ENCODE measurements at places on chromosomes 2 and 18.

DNA sequence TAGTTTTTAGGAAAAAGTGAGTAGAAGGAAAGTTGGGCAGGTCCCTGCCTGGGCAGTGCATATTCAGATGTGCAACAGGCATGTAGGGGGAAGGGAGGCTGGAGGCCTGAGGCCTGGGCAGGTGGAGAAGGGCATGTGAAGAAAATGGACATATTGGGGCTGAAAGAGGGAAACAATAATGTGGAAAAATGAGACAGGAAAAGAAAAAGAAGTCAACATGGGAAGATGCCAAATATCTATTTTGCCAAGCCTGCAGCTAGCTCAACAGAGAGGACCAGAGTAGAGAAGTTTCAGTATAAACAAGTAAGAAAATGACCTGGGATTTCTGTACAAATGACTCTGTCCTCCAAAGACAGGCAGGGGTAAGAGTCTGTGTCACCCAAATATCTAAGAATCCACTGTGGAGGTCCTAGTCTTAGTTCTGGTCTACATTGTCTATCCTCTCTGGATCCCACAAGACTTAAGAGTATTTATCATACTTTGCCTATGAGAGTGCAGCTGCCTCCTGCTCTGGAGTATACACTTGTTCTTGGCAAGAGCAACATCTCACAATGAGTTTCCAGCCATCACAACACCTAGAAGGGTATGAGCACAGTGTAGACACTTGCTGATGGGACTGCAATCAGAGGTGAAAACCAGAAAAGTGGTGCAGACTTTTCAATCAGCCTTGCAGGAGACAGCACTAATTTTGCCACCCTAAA lies 80.2 kb downstream of the CLHC1 start:
- no peak for DNase-seq

- DNase-seq, result no peak
These were observed 88.5 kb upstream of the CCDC150 start for GRCh38 chr2:196551014-196551413.

DNA sequence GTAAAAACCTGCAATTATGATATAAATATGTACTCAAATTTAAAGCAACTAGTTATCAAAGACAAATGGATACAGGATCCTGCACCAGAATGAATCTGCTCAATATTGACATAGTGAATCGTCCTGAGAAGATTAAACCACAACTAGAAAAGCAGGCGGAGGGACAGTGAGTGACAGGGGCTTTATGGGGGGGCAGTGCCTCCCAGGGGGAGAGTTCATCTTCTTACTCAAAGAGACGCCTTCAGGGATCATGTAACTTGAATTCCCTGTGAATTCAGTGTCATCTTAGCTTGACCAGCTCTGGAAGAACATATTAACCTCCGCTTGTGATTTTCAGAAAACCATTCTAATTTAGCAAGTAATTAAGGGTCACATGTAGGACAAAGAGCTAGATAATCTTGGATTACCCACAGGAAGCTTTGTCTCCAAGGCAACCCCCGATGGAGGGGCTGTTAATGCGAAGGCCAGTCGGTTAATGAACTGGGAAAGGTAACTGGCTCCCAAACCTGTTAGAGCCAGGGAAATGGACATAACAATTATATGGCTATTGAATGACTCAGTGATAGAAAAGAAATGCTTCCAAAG lies 17.4 kb upstream of the LMAN1 start:
- DNase-seq, result no peak

- no peak for DNase-seq
These were observed 12.2 kb downstream of the DOK1 start for GRCh38 chr2:74566754-74567085.

DNA sequence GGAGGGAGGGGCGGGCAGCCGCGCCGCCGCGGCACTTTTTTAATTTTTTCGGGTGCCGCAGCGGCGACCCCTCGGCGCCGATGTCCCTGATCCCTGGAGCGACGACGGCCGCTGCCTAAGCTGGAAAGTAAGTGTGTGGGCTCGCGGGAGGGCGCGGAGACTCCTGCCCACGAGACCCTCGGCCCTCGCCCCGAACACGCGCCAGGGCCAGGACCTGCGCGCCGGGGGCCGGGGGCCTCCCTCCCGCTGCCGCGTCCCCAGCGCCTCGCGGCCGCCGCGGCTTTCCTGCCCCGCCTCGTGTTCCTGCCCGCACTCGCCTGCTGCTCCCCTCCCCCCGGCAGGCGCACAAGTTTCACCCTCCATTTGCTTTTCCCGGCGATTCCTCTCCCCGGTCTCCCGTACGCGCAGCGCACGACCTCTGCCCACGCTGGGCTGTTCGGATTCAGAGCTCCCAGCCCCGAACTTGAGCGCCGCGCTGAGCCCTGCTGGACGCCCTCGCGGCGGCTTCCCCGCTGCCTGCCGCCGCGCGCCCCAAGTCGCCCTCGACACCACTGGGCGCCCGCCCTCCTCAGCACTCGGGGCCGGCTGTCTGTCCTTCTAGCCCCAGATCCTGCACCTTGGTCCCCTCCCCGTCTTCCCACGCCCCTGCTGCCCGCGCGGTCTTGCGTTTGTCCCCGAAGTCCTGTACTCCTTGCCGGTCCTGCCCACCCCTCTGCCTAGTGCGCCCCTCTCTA lies 507 bp downstream of the PKP4 start:
- DNase-seq, result no peak

DNA sequence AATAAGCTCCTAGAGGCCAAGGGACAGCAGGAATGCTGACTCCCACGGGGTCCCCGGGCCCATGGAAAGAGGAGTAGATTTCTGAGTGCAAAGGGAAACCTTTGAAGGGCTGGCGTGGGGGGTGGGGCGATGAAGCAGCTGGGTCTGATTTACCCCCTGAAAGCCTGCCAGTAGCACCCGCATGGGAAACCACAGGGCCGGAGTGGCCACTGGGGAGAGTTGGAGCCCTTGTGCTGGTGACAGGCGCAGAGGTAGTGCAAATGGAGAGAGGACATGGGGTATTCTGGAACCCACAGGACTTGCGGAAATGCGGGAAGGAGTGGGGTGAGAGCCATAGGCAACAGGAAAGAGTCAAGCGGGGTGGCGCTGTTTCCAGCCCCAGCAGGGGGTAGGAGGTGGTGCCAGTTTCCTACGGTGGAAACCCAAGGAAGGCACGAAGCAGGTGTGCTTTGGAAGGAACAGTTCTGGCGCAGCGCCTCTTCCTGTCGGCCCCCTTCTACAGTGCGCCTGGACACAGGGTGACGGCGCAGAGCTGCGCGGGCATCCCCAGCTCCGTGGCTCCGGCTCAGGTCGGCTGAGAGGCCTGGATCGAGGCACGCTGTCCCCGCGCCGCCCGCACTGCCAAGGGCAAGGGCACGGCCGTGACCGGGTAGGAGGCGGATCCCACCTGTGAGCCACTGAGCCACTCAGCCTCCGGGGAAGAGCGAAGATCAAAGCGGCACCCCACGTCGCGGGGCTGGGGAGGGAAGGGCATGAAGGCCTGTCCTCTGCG lies 149.0 kb upstream of the GLI2 start:
- no peak for DNase-seq

DNA sequence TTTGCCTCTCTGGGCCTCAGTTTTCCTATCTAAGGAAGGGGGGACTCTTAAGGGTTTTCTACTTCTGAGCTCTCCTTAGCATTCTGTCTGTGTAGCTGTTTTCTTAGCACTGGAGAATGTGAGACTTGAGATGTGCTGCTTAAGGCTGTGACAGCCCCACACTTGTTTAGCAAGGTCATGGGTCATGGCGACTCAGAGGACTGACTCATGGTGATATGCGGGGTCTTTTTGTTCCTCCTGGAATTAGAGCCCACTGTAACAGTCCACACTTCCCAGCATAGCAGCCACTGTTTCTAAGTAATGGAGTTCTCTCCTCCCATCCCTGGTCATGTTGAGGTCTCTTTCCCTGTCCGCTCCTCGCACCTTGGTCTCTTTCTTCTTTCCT lies 4.1 kb upstream of the LPIN1 start:
- DNase-seq, result no peak

GRCh38 chr2:147110317-147110716 lies 734.5 kb upstream of the ACVR2A start:
- no peak for DNase-seq

GRCh38 chr2:128341621-128342020 lies 23.0 kb upstream of the HS6ST1 start:
- DNase-seq, result no peak

GRCh38 chr18:45916302-45916701 lies 50.8 kb downstream of the EPG5 start:
- no peak for DNase-seq

DNA sequence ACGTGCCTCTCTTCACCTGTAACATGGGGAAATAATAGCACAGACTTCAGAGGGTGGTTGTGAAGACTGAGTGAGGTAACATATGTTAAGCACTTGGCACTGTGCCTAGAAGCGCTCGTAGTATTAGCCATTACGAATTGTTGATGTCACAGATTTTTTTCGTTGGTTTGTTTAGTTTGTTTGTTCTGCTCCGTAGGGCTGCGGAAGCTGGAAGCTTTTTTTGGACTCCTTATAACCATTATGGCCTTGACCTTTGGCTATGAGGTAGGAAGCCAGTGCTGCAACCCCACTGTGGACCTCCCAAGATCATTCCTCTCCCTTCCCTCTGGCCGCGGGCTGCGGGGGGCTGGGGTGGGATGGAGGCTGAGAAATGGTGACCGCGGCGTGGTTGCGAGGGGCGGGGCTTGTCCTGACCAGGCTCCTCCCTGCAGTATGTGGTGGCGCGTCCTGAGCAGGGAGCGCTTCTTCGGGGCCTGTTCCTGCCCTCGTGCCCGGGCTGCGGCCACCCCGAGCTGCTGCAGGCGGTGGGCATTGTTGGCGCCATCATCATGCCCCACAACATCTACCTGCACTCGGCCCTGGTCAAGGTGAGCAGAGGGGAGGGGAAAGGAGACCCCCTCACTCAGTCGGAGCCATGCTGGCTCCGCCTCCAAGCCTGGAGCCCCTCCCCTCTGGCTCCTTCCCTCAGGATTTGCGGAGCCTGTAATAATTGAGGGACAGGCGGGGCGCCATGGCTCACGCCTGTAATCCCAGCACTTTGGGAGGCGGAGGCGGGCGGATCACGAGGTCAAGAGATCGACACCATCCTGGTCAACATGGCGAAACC lies 5.5 kb downstream of the SLC11A1 start:
- DNase-seq, result no peak

DNA sequence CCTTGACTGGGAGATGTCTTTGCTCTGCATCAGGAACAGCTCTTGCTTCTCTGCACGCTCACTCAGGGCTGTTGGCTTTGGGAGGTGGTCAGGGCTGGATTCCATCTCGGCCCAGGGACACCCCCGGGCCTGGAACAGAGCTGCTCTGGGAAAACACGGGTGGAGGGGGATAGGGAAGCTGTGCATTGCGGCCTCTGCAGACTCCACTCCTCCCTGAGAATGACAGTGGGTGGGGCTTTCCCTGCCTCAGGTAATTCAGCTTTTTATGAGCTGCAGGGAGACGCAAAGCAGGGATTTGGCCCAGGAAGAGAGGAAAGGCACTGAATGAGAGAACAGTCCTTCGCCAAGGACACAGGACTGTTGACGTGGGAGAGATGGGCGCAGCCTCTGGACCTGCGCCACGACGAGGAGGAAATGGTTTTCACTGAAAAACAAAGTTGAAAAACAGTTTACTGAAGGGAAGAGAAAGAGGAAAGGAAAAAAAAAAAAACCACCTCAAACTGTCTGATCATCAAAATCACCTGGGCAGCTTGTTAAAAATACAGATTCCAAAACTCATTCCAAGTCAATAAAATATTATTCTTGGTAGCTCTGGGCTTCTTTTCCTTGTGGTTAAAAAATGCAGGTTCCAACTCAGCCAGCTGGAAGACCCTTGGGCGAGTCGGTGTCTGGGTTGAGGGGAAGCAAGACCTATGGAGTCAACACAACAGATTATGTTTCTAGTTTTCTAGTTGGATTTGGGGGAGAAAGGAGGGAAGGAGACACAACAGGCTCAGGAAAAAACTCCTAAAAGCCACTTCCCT lies 194.0 kb downstream of the ZFP36L2 start:
- no peak for DNase-seq

- no peak for DNase-seq
These were observed 10.0 kb upstream of the ZNF396 start for GRCh38 chr18:35387152-35387571.

DNA sequence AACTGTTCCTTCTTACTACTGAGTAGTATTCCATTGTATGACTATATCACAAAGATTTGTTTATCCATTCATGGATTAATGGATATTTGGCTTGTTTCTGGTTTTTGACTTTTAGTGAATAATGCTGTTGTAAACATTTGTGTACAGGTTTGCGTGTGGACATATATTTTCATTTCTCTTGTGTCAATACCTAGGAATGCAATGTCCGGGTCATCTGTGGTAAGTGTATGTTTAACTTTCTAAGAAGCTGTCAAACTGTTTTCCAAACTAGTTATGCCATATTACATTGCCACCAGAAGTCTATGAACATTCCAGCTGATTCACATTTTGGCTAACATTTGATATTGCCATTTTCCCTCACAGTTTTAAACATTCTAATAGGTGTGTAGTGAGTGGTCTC lies 29.1 kb upstream of the SLC16A14 start:
- no peak for DNase-seq

GRCh38 chr2:43634604-43635306 lies 2.3 kb upstream of the PLEKHH2 start:
- no peak for DNase-seq

DNA sequence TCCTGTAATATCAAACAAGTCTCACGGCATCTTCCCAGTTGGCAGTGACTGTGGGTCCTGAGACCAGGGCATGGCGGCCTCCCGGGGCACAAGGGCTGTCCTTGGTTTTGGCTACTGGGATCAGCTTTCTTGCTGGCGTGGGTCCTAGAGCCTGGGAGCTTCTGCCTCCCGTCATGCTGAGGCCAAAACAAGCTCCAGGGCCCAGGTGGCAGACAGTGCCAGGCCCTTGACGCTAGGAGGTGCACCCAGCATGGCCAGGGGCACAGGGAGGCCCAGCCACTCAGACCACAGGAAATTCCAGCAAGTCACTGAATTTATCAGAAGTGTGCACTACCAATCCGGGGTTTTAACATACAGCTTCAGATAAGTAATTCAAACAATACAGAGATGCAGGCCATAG lies 184.7 kb downstream of the EIPR1 start:
- no peak for DNase-seq

DNA sequence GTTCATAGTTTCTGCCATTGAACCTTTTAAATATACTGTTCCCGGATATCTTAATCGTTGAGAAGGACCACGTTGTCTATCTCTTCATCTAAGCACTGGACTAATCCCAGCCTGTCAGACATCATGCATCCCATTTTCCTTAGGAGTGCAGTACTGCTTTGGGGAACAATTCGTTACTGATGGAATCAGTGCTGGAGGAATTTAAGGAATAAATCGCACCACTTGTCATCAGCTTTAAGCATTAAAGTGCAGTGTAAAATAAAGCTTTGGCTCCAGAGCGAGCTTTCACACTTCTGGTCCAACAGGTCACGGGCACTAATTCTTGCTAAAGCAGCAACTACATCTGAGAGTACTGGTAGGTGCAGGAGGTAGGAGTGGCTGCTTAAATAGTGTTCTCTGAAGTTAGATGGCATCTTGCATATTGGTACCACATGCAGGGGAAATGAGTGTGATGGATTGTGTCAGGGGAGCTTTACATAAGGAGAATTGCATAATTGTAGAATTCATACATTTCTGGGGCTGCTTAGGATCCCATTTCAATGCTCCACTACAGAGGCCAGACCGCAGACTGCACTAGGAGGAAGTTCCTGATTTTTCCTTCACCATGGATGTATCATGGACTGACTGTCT lies 105.7 kb upstream of the RASGRP3 start:
- DNase-seq, result no peak

Measured in activated naive CD8-positive, alpha-beta T cell treated with anti-CD3 and anti-CD28 coated beads, Interleukin-2, amount 50 U/mL, for 16 hours (primary cell).